ENCODE measurements at places on chromosomes 16 and 17.

DNA sequence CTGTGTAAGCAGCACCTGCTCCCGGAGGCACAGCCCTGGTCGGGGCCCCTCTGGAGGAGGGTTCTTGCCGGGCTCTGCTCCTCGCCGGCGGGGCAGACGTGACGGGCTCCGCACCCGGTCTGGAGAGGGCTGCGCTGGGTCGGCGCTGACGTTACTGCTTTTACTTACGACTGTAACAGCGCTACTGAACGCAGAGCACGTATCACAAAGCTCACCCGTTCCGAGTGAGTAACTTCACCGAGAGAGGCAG is 1.3 kb upstream of the RAB40C start:
- DNase-seq, result no peak

GRCh38 chr16:65789161-65789945 is 577.1 kb upstream of the CDH5 start:
- DNase-seq, result no peak

- DNase-seq, result no peak
Observed at GRCh38 chr17:4588898-4589625, 4.7 kb downstream of the SMTNL2 start.

DNA sequence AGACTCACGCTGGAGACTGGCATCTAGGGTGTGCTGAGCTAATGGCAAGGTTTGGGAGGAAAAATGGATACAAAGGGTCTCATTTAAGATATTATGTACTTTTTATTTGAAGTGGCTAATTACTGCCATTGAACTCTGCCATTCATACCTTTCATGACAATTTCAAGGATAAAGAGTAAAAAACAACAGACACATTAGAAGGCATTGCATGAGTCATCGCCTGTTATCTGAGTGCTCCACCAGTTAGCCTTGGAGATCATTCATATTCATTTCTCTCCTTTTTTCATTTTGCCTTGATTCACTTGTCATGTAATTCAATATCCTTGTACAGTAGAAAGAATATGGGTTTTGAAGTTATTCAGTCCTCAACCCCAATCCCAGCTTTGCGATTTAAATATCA is 109.5 kb downstream of the CDH8 start:
- no peak for DNase-seq

DNA sequence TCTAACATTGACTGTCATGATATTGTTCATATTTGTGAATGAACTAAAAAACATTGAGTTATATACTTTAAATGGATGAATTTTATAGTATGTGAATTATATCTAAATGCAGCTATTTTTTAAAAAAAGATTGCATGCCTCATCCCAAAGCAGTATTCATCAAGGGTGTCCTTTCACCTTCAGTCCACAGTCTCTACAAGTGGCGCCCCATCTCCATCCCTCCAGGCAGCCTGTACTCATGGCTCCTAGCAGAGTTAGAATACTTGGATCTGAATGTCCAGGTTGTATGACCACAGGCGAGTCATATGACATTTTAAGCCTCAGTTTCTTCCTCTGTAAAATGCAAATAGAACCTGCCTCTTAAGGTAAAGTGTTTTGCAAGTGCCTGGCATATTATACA is 69.8 kb downstream of the TMEM100 start:
- no peak for DNase-seq

DNA sequence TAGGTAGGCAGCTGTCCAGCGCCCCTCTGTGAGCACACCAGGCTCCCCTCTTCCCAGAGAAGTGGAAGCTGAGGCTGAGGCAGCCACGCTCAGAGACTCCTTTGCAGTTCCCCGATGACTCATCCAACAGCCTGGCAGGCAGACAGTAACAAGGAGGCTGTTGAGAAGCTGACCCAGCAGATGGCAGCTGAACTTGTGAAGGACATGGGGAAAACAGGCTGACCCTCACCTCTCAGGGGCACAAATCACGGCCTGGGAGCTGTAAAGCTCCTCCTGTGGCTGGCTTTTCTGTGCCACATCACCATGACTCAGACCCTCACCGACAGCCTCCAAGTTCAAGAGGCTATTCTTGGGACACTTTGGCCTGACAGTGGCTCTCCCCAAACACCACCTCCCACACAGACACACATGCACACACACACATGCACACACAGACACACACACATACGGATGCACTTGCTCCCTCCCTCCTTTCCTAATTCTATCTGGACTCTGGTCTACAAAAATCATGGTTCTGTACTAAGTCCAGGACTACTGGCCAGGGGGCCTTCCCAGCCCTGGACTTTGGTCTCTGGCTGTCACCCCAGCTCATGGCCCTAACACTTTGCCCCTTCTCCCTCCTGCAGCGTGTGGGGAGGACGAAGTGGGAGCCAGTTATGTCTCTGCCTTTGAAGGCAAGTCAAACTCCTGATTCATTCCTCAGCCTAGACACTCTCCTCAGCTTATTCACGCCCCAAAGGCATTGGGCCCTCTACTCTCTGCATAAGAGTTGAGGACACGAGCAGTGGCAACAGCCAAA is 23.2 kb downstream of the MAP3K14 start:
- peak; percentile 70 for DNase-seq

DNA sequence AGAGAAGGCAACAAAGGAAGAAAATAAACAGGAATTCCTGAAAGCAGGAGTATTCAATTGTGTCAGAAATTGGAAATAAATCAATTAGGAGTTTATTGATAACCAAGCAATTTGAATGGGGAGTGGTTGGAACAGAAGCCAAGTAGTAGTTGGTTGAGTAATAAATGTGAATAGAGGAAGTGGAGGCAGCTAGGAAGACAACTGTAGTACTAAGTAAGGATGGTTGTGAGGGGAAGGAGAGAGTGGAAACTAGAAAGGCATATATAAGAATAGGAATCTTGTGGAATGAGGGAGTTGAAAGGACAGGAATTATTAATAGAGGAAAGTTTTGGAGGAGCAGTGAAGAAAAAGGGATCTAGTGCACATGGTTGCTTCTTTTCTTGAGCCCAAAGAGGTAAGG is 34.4 kb downstream of the NFAT5 start:
- DNase-seq, result no peak

DNA sequence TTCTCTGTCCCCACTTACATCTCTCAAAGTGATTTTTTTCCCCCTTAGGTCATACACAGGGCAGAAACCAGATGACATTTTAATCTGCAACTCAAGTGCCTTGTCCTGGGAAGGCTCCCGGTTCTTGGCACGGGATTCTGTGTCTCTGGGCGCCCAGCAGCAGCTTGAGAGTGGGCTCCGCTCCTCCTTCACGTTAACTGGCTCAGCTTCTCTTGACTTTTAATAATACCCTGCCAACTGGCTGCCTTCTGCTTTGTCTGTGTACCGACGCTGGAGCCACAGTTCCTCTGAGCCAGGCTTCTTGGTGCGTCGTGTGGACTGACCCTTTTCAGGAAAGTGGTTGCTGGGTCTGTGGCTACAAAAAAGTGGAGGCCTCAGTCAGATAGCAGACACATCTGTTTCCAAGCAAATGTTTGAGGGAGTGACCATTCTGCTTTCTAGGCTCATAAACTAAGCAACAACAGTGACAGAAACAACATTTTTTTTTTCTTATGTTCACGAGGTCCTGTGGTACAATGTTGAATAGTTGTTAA is 64.9 kb downstream of the IRF8 start:
- DNase-seq, result no peak

- DNase-seq, result no peak
Observed at GRCh38 chr17:31511580-31511979, 120.1 kb downstream of the RAB11FIP4 start.

- DNase-seq, result peak; percentile 29
Observed at GRCh38 chr17:5832886-5833285, 237.3 kb upstream of the WSCD1 start.

DNA sequence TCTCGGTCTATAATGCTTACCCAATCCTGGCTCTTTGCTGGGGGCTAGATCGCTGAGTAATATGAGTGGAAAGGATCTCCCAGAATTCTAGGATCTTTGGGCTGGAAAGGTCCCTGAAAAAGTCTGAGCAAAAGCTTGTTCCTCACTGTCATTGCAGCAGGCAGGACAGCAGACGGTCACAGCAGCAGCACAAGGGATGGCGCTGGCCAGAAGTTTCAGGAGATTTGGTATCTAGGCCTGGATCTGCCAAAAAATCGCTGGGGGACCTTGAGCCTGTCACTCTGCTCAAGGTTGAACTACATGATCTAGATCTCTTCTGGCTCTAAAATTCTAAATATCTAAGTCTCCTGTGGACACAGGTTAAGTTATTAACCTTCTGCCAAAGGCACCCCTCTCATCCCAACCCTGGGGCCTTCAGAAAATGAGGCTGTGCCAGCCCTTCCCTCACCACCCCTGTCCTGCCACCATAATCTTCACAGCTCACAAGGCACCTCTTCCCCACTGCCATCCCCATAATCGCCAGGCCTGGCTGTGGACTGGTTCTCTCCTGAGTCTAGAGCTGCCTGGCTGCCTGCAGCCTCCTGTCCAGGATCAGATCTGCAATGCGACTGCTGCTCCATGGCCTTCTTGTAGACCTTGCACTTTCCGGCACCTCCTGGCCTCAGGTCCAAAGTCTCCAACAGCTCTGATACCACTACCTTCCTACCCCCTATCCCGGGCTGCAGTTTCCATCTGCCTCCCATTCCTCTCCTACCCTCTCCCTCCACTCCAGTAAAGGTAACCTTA is 10.2 kb downstream of the MYO18A start:
- DNase-seq, result no peak

- no peak for DNase-seq
Observed at GRCh38 chr16:69069504-69069903, 35.9 kb upstream of the HAS3 start.

- no peak for DNase-seq
Observed at GRCh38 chr16:46658925-46659324, 30.1 kb downstream of the VPS35 start.

DNA sequence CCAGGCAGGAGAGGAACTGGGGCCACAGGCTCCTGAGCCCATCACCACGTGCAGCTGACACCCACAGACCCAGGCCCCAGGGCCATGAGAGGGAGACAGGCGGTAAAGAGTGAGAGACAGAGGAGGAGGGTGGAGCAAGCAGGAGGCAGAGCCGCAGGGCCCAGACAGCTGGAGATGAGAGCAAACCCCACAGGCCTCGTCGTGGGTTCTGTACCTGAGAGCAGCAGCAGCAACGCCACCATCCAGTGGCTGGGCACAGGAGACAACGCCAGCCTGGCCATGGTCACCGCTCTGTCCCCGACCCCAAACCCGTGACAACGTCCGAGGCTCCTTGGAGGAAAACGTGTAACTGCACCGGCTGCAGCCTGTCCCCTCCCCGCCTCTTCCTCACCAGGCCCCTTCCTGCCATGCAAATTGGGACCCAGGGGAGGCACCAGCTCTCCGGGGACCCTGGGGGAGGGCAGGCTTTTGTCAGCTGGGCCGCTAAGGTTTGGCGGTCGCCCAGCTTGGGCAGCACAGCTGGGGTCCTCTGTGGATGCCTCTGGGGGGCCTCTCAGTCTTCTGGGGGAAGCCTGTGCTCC is at the start of gene CD79B:
CD79B (minus strand) TSS at position 351 of the 581 bp plus-strand sequence; CDS start at position 281, 70 bp downstream.
- DNase-seq, result no peak

- DNase-seq, result no peak
Observed at GRCh38 chr17:41500131-41500911, 5.1 kb downstream of the KRT13 start.

DNA sequence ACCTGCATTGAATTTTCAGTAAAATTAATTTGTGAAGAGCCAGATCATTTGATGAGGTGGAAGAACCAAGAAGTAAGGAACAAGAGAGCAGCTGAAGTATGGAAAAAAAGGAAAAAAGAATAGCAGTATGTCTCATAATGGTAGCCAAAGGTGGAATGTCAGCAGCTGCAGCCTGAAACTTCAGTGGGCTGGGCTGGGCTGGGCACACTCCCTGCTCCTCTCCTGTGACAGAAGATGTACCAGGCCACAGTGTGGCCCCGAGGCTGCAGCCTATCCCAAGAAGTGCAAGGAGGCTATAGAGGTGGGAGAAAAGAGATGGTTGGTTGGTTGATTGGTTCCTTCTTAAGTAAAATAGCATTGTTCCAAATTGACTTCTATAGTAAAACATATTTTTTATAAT is 84.5 kb downstream of the TNRC6C start:
- no peak for DNase-seq

DNA sequence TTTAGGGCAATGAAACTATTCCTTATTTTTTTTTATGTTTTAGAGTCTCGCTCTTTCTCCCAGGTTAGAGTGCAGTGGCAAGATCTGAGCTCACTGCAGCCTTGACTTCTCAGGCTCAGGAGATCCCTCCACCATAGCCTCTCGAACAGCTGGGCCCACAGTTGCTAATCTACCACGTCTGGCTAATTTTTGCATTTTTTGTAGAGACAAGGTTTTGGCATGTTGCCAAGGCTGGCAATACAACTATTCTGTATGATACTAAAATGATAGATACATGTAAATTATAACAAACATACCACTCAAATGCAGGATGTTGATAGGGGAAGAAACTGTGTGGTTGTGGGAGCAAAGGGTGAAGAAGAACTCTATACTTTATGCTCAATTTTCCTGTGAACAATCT is 401.3 kb downstream of the ZFHX3 start:
- no peak for DNase-seq

DNA sequence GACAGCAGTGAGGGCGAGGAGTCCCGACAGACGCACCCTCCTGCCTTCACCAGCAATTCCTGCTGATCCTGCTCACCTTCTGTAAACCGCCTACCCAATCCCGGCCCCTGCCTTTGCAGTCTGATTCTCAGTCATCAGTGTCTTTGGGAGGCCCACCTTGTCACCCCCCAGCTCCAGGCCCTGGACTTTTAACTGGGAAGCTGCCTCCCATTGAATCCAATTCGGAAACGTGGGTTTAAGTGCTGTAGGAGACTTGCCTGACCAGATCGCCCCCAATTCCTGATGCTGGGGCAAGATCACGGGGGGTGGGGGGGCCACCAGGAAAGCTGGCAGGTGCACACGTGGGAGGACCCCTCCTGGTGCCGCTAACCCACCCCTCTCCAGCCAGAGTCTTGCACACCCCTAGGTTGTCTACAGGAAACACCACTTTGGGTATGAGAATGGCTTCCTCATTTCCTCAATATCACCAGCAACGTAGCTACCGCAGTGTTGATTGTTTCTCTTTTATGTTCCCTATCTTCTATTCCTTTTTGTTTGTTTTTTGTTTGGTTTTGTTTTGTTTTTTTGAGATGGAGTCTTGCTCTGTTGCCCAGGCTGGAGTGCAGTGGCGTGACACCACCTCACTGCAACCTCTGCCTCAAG is 46.6 kb upstream of the CMIP start:
- DNase-seq, result no peak

GRCh38 chr17:62901544-62901943 is 64.5 kb upstream of the TANC2 start:
- no peak for DNase-seq

- DNase-seq, result no peak
Observed at GRCh38 chr17:78939615-78940014, 14.4 kb upstream of the TIMP2 start.

GRCh38 chr16:81473558-81473957 is 28.9 kb downstream of the CMIP start:
- no peak for DNase-seq

- DNase-seq, result no peak
Observed at GRCh38 chr17:81383504-81384421, 11.5 kb upstream of the BAHCC1 start.

GRCh38 chr17:17919169-17920107 is 52.8 kb downstream of the TOM1L2 start:
- peak; percentile 52 for DNase-seq

- DNase-seq, result no peak
Observed at GRCh38 chr17:28579526-28579925, 2.8 kb upstream of the ALDOC start.

GRCh38 chr16:85455534-85455933 is 157.6 kb upstream of the GSE1 start:
- DNase-seq, result no peak
